ENCODE measurements at places on chromosomes 1 and 21. TPM values are rescaled to one million over a fixed set of nuclear protein-coding genes. Genes with fewer than 3 reads are reported as not detected.

ANKRD34A gene
- not detected for total RNA-seq

- no peak for DNase-seq
Measured at GRCh38 chr1:192726820-192727504, 81.9 kb upstream of the RGS2 start.

DNA sequence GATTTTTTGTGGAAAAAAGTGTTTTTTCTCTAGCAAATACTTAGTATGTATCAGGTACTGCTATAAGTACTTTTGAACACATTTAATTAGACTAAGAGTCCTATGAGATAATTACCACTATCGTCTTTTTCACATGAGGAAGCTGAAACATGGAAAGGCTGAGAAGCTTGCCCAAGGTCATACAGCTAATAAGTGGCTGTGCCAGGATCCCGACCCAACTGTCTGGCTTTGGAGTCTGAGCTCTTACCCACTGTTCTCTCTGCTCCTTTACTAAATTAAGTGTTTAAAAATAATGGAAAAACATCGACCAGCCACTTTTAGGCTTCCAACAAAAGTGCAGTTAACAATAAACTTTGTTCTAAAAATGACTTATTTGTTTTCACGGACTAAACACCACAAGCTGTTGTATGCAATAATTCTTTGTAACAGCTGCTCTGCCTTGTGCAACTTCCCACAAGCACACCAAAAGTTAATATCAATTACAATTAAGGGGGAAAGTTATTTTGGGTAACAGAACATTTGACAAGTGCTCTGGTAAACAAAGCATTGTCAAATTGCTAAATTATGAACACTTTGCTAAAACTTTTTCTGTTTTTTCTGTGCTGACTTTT is 75.7 kb downstream of the CRB1 start:
- no peak for DNase-seq

- DNase-seq = no peak
Measured at GRCh38 chr1:203281851-203282661, 23.3 kb upstream of the BTG2 start.

DNA sequence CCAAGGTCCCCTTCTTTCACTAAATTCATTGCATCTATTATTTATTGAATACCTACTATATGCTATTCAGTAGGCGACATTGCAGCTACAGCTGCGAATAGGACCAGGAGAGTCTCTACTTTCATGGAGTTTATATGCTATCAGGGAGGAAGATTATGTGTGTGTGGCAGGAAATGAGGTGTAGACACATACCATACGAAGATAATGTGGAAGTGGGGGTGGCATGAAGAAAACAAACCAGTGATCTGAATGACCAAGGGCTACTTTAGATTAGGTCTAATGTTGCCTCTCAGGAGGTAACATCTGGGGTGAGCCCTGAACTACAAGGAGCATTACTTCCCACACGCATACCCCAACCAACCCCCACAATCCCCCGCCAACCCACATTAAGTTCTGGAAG is 1.0 kb upstream of the PPIH start:
- no peak for DNase-seq

DNA sequence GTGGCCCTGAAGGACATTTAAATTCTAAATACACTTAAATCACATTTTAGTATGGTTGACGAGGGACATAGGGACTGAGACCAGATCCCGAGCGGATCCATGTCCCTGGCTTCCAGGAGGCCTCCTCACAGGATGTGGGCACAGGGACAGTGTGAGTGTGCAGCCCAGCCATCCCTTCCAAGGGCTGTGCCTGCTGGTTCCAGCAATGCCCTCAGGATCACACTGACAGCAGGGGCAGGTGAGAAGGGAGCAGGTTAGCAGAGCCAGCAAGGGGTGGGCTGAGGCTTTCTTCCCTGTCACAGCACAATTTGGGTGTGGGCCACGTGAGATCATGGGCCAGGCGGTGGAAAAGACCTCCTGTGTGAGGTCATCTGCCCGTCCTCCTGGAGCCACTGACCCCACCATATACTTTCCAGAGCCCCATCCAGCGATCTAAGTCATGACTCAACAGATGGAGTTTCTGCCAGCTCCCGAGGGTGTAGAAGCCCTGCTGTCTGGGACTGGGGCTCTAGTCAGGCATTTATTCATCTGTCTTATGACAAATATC is 37.0 kb upstream of the PRSS38 start:
- DNase-seq = peak; percentile 57

DNA sequence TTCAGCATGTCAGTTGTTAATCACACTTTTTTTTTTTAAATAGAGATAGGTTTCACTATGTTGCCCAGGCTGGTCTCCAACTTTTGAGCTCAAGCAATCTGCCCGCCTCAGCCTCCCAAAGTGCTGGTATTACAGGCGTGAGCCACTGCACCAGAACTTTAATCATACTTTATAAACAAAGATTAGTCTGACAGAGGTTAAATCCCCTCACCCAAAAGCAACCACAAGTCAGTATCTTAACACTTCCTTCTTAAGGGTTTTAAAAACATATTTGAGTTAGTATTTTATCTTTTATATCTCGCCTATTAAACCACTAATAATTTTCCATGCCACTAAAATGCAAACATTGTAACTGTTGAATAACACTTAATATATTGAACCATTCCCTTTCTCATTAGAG is 70.2 kb downstream of the COP1 start:
- peak; percentile 2 for DNase-seq

CHODL gene
- 4.3 TPM for total RNA-seq

S100A5 gene
- total RNA-seq = not detected

Data from umbilical cord (tissue), 2 donors.